NCI-H524 treated with DMSO at 0.1 percent for 48 hours (cell line): ENCODE measurements at places on chromosomes 13 and 19.
A peak's percentile ranks its signal among the peaks of the same experiment; 100 is the strongest.

- DNase-seq, result no peak
Observed at GRCh38 chr13:42260903-42261654, 10.9 kb upstream of the AKAP11 start.

DNA sequence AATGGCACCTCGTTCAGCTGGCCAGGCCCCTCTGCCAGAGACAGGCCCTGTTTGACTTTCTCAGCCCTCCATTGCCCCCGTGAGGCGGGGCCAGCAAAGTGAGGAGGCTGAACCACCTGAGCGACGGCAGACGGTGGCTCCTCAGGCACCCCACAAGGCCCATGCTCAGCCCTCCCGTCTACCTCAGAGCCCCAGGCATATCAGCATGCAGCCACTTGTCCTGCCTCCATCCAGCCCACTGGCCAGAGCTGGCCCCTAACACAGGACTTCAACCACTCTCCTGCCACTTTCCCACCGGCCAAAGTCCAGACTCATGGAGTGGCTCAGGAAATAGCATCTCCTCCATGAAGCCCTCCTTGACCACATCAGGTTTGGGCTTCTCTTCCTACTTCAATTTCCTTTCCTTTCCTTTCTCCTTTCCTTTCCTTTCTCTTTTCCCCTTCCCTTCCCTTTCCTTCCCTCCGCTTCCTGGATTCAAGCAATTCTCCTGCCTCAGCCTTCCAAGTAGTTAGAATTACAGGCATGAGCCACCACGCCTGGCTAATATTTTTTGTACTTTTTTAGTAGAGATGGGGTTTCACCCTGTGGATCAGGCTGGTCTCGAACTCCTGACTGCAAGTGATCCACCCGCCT lies 9.3 kb downstream of the SLC7A10 start:
- DNase-seq, result no peak

- DNase-seq, result no peak
Observed at GRCh38 chr19:30448386-30449077, 76.3 kb downstream of the ZNF536 start.

- DNase-seq, result peak; percentile 47
Observed at GRCh38 chr19:6014551-6015135, 36.7 kb upstream of the RANBP3 start.

DNA sequence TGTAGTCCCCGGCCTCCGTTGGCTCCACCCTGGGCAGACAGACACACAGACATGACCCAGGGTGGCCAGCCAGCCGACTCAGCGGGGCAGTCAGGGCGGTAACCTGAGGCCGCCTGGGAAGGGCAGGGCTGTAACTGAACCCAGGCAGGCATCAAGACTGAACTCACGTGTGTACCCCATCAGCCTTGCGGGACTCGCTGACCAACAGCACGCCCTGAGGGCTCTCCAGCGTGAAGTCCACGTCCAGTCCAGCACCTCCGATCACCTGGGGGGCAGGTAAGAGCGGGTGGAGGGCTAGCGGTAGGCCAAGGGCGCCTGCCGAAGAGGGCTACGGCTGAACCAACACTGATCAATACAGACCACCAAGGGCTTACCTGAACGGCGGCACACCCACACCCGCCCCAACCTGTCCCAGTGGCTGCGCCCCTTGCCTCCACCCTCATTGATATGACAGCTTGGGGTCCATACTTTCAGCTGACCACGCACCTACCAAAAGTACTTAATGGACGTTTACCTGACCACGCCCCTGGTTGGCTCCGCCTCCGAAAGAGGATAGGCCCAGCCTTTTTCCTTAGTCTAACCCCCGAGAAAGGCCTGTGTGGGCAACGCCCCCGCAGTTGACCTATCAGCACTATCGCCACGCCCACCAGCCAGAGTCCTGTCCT lies 791 bp downstream of the TMED1 start:
- DNase-seq, result no peak

- no peak for DNase-seq
Observed at GRCh38 chr19:16851031-16851712, 22.0 kb downstream of the SIN3B start.

DNA sequence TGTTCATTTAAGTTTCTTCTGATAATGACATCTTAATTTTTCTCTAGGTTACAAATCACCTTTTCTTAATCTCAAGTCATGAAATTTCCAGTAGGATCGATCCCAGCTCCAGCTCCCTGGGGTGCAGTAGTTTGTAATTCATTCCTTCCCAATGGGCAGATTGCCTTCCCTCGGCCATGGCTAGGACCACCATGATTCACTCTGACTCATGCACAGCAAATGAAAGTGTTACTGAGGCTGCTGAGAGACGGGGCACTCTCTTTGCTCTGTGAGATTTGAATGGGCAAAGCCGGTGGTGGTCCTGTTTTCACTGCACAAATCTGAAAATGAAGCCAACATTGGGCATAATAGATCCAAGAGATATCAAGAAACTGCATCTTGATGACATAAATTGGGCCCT lies 202.8 kb upstream of the IRS2 start:
- DNase-seq, result no peak

GRCh38 chr13:29925457-29926097 lies 75.2 kb upstream of the UBL3 start:
- peak; percentile 5 for DNase-seq

DNA sequence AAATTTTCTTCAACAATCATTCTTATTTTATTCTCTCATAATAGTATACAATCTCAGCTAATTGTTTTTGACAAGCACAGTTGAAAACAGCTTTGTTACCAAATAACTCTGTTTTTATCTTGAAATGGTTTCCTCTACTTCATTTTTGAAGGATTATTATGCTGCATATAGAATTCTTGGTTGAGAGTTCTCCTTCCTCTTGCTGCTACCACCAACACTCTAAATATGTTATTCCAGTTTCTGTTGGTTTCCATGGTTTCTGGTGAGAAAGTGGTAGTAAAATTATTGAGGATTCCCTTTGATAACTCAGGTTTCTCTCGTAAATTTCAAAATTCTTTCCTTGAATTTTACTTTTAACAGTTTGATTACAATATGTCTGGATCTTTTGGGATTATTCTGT lies 1725.9 kb downstream of the PCDH9 start:
- DNase-seq, result no peak

DNA sequence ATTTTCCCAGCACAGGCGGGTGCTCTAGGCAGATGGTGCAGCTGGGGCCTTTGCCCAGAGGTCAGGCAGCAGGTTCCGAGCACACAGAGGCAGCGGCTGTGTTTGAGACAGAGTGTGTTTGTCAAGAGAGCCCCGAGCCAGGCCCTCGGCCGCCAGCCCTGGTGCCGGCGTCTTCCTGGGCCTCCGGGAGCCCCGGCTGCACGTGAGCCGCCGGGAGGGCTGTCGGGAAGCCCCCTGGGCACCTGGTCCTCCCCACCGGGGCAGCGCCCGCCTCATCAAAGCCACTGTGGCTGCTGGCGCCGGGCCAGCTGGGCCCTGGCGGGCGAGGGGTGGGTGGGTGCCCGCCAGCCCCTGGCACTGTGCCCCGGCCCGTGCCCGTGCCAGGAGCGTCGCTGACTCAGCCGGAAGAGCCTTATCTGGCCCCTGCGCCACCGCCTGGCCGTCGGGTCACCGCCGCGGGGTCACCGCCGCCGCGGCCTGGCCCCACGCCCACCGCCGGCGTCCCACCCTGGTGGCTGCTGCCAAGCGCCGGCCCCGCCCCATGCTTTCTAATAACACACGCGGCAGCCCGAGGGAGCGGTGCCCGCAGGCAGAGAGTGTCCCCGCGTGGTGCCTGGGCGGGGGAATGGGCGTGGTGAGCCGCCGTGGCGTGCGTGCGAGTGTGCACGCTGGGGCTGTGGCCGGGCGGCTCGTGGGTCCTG lies 14.9 kb downstream of the ARID3A start:
- DNase-seq, result no peak

DNA sequence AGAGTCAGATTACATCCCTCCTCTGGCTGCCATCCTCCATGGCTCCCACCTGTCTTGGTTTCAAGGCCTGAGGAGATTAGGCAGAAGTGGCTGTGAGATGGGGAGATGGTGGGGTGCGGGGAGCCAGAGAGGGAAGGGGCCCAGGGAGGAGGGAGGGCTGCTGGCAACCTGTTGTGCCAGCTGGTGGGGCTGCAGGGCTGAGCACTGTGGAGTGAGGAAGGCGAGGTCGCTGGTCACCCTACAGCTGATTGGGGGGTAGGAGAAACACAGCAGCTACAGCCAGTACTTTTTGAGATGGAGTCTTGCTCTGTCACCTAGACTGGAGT lies 48.3 kb downstream of the CD320 start:
- no peak for DNase-seq

DNA sequence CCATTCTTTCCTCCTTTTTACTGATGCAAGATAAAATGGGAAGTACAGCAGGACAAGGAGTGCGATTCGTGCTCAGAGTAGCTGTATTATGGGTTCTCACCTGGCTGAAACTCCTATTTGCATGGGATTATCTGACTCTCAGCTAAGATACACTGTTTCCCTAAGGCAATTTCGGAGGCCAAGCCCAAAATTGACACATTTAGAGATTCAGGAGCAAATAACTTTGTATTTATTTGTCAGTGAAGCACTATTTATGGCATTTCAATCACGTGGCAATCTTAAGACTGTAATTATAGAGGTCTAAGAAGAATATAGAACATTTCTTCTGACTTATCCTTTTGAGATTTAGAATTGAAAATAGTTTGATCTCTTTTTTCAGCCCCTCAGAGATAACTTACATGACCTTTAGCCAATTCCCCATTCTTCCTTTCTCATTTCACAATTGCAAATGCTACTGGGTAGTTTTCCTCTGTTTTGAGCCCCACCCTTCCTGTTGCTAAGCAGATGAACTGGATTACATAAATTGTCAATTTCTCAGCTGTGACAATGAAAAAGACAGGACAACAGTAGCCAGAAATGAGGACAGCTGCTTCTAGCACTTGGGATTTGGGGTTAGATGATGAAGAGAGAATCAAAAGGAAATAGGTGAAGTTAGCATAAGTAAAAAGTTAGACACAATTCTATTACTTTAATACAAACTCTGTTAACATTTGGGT lies 122.7 kb upstream of the FRY start:
- DNase-seq, result no peak

DNA sequence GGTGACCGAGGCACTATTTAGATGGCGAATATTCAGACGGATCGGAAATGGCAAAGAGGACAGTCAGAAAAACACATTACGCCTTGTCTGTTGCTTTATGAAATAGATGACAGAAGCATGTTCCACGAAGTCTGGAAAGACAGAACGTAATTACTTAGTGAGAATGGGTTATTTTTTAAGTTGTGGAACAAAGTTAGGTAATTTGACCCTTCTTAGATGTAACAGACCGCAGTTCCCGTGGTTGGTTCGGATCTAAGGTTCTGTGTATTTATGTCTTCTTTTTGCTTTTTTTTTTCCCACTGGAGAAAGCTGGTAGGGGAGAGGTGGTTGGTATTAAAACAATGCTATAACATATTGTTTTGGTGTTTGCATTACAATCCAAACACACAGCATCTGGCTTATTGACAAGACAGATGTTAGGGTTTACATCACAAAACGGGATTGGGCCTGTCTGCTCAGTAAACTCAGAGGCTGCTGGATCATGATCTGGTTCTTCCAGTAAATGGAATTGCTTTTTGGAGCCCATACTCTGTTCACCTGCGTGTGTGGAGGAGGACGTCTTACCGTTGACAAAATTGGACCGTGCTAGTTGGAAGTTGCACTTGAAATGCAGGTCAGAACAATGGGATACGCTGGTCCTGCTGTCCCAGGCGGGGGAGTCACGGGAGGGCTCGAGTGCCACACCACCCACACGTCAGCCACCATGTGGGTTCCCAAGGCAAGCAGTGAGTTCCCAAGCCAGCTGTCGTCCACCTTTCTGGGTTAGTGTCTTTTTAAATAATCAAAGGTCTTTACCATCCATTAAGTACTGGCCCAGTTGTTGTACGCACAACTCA lies 13.8 kb downstream of the ATP11A start:
- no peak for DNase-seq

DNA sequence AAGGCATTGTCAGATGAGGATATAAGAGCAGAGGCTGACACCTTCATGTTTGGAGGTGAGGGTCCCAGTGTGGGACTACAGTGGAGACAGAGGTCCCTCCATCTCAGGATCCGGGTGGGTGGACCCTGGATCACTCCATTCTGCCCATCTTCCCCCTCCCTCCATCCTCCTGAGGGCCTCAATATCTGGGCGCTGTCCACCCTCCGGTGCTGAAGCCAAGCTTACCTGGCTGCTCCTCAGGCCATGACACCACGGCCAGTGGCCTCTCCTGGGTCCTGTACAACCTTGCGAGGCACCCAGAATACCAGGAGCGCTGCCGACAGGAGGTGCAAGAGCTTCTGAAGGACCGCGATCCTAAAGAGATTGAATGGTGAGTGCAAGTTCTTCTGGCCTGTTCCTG lies 11.9 kb downstream of the CYP4F12 start:
- no peak for DNase-seq

- DNase-seq, result no peak
Observed at GRCh38 chr19:35059799-35060091, 18.2 kb downstream of the HPN start.
